NCI-H69 (cell line): ENCODE measurements at places on chromosomes 12 and 14.

DNA sequence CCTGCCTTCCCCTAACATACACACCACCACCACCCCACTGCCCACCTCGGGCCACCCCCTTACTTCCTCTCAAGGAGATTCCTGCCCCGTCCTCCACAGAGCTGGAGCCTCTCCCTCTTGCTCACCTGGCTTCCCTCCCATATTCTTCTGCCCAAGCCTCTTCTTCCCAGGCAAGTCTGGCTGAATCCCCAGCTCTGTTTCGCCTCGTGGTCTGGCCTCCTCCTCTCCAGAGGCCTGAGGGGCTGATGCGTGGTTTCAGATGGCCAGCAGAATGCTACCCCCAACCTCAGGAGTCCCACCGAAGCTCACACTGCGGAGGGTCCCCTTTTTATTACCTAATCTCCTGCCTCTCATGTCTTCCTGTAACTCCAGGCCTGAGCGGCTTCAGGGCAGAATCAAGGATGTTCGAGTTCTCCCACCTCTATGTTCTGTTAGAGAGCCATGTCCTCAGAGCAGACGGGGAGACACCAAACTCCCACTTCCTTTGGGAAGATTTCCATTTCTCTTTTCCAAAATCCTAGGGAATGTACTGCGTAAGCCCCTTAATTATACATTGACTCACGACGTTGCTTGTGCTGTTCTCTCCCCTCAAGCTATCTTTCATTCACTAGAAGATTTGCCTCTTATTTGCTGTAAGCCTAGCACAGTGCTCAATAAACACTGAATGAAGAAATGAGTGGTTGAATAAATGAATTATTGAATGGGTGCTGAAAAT is 33.9 kb upstream of the LTBP2 start:
- no peak for DNase-seq

DNA sequence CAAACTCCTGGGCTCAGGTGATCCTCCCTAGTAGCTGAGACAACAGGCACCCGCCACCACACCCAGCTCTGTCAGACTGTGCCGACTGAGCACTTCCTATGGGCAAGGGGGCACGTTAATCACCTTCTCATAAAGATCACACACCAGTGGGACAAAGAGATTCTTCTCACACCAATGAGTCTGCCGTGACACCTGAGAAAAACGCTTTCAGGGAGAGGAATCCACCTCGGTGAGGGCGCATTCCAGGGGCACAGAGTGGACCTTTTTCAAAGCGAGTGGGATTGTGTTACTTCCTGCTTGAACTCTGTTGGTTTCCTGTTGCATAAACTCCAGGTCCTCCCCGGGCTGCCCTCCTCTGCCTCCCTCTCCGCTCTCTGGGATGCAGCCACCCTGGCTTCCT is 17.5 kb upstream of the SCARB1 start:
- no peak for DNase-seq

GRCh38 chr14:102496958-102497744 is 12.4 kb downstream of the ANKRD9 start:
- no peak for DNase-seq

DNA sequence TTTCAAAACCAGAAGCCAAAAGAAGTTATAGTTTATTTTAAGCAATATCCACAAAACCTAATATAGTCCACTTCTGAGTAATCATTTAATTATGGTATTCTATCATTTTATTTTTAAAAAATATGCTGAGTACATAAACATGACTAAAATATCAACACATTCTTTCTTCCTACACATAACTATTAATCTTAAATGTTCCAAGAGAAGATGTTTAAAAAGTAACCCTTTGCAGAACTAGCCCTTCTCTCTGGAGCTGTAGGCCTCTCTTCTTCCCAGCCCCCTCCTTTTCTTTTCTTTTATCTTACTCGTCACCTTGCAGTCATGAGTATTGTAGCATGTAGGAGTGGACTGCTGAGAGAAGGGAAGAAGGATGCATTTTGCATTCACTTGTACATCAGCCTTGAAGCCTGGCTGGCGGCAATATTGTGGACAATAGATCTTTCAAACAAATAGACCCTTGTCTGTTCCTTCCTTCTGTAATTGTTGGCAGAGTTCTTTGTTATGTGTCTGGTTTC is 941.9 kb downstream of the NRXN3 start:
- DNase-seq, result no peak

GRCh38 chr12:60805364-60805763 is 1209.5 kb downstream of the SLC16A7 start:
- DNase-seq, result no peak

DNA sequence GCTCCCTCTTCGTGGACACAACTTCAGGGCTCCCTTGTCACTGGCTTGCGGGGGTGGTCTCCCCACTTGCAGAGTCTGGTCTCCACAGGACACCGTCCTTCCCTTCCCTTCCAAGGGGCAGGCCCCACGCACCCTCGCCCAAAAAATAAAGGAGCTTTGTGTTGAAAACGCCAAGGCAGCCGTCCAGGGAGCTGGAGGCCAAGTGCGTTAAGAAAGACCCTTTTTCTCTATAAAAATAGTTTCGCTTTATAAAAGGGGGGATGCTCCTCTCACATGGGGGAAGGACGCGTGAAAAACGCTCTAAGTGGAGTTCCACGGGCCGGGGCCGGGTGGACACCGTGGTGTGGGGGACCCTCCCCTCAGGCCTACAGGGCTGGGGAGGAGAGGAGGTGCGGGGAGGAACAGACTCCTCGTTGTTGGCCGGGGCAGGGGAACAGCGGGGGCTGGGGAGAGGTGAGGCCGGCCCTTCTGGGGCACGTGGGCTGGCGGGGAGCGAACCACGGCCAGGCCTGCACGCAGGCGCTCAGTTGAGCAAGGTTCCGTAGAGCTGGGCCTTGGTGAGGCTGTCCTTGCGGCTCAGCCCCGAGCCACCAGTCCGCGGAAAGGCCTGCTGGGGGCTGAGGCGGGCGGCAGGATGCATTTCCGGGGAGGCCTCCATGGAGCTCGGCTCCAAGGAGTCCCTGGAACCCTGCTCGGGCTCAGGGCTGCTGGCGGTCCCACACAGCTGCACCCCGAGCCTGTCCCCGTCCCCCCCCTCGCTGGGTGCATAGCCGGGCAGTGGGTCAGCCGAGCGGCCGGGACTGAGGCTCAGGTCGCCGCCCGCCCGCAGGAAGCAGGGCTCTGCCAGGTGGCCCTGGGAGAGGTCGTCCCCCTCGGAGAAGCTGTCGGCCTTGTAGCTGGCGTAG is 49.5 kb downstream of the BEGAIN start:
- no peak for DNase-seq

- peak; percentile 82 for DNase-seq
Measured at GRCh38 chr12:96720363-96720705, 186.7 kb upstream of the NEDD1 start.

DNA sequence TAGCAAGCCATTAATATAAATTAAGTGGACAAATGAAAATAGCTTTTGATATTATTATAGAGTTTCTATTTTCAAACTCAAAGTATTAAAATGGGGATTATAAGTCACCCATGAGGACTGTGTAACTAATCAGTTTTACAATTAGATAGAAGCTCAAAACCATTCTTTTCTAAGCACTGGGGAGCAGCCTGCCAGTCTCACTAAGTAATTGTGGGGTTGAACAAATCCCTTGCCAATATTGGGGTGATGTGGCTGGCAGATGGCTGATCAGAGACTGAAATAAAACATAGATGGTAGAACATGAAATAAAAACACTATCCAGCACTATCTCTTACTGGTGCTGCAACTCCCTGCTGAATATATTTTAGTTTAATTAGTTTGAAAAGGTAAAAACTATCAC is 353.2 kb downstream of the FLRT2 start:
- no peak for DNase-seq

DNA sequence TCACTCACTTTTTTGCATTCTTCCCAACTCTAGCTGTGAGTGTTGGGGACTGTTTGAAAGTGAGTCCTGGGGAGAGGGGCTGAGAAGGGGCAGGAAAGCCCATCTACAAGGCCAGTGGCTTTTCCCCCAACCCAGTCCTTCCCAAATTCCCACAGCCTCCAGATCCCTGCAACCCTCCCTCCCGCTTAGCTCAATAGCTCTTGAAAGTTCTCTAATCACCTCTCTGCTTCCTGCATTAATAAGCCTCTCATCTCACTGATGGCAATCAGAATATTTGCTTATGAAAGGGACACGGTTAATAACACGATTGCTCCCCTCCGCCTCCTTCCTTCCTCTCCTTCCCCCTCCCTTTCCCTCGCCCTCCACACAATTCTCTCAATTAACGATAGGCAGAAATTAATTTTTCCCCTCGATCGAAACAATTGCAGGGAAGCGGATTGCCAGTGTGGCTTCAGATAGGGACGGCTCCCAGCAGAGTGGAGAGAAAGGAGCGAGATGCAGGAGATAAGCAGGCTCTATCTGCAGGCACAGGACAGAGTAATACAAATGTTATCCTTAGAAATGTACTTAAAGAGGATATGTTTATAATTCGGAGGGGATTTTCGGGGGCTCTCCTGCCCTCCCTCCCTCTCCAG is 15.1 kb upstream of the GPATCH2L start:
- peak; percentile 47 for DNase-seq

- no peak for DNase-seq
Measured at GRCh38 chr12:123471374-123472068, 13.6 kb downstream of the SNRNP35 start.

- DNase-seq, result no peak
Measured at GRCh38 chr12:42855362-42855950, 265.9 kb upstream of the PRICKLE1 start.

- DNase-seq, result peak; percentile 90
Measured at GRCh38 chr12:108589028-108589839, 8.7 kb downstream of the TMEM119 start.

DNA sequence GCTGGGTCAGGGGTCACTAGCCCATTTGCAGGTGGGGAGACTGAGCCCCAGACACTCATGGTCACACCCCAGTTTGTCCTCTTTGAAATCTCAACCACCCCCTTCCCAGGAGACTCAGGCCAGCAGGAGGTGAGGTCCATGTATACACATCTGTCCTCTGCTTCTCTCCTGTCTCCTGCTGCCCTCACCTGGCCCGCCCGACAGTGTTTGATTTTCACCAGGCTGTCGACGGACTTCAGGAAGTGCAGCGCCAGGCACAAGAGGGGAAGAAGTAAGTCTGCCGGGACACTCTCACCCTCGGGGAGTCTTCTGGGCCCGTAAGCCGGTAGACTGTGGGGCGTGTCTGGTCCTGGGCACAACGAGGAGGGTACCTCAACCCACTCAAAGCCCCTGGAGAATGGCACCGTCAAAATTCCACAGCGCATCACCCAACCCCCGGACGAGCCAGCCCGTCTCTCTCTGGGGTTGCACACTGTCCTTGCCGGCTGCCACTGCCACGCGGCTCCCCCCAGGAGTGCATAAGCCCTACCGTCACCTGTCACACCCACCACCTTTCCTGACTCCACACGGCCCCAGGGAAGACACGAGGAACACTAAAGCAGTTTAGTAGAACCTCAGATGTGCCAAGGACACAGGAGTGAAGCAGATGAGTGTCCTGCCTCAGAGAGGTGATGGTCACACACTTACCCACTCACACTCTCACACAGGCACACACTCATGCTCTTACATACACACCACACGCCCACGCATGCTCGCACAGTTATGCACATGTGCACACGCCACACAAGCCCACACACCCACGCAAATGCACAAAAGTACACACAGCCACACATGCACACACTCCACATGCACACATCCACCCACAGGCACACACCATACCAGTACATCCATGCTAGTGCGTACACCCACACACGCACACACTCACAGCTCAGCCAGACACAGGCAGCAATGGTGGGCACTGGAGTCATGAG is 13.1 kb upstream of the SIVA1 start:
- DNase-seq, result peak; percentile 19

GRCh38 chr12:107079172-107080011 is 14.0 kb downstream of the CRY1 start:
- DNase-seq, result peak; percentile 45

GRCh38 chr14:24364841-24365240 is 3.1 kb upstream of the NFATC4 start:
- DNase-seq, result no peak

GRCh38 chr12:92021666-92022035 is 124.0 kb downstream of the BTG1 start:
- peak; percentile 91 for DNase-seq

GRCh38 chr14:59591641-59592370 is 15.2 kb upstream of the CCDC175 start:
- no peak for DNase-seq

- DNase-seq, result no peak
Measured at GRCh38 chr12:115013236-115013981, 329.4 kb upstream of the TBX3 start.

- DNase-seq, result no peak
Measured at GRCh38 chr12:41122894-41123293, 65.2 kb upstream of the PDZRN4 start.

DNA sequence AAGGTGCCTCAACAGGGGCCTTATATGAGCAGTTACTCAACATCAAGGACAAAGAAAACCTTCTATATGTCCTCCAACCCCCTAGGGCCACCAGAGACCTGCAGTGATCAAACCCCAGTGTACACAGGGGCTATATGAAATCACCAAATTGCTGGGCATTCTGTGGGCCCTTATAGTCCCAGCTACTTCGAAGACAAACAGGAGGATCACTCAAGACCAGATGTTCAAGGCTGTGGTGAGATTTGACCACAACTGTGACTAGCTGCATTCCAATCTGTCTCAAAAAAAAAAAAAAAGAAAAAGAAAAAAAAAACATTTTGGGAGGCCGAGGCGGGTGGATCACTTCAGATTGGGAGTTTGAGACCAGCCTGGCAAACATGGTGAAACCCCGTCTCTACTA is 51.0 kb upstream of the PRB2 start:
- DNase-seq, result no peak

DNA sequence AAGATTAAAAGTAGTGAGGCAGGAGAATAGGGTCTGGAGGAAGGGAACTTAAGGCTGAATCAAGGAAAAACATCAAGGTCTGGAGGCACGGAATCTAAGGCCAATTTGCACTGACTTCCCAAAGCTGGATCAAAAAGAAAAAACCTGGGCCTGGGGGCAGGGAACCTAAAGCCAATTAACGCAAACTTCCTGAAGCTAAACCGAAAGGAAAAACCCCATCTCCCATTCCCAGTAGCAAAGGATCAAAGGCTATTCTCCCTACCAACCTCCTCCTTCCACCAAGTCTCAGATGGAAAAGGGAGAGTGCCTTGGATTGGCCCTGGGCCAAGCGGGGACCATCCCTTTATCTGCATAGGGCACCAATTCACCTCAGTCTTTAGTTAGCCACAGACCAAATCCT is 384.2 kb downstream of the GRIN2B start:
- DNase-seq, result no peak
